ENCODE measurements at places on chromosomes 4 and X.

DNA sequence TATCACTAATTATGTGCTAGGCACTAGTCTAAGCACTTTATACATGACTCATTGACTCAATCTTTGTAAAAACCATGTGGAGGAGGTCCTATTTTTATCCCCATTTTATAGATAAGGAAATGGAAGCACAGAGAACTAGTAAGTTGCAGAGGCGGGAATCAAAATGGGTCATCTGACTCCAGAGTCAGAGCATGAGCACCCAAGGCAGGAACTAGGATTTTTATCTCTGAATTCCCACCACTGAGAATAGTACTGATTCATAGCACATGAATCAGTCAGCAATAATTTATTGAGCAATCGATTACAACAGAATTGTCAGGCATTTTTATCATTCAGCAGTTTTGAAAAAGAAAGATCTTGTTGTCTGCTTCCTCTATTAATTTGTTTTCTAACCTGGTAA lies 19.3 kb downstream of the SCARB2 start:
- peak; percentile 76 for DNase-seq

GRCh38 chr4:107890779-107891178 lies 40.6 kb upstream of the CYP2U1 start:
- DNase-seq: no peak

DNA sequence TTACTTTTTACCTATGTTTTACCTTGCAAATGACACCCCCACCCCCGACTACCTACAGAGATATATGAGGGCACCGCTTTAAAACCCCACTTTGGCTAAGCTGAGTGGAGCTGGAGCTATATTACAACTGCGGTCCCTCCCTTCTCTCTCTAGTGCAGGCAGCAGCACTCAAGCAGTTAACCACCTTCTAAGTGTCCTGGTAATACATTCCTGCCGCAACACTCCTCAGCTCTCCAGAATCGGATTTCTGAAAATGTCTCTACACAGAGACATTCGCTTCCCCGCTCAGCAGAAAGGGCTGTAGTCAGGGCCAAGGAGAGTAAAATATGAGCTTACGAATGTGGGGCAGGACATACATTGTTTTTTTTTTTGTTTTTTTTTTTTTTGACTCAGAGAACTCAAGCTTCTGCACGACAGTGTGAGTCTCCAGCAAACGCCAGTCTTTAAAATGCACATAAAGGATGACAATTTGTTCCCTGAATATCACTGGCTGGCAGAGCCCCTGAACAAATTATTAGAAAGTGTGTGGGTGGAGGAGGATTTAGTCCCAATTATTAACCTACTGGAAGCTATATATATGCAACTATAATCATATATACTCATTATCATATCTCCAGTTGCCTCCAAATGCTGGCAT lies 287.0 kb upstream of the TET2 start:
- DNase-seq: no peak

GRCh38 chrX:150913511-150913910 lies 15.0 kb upstream of the CD99L2 start:
- DNase-seq: no peak

- no peak for DNase-seq
These were observed 119.3 kb upstream of the STS start for GRCh38 chrX:7028246-7028645.

DNA sequence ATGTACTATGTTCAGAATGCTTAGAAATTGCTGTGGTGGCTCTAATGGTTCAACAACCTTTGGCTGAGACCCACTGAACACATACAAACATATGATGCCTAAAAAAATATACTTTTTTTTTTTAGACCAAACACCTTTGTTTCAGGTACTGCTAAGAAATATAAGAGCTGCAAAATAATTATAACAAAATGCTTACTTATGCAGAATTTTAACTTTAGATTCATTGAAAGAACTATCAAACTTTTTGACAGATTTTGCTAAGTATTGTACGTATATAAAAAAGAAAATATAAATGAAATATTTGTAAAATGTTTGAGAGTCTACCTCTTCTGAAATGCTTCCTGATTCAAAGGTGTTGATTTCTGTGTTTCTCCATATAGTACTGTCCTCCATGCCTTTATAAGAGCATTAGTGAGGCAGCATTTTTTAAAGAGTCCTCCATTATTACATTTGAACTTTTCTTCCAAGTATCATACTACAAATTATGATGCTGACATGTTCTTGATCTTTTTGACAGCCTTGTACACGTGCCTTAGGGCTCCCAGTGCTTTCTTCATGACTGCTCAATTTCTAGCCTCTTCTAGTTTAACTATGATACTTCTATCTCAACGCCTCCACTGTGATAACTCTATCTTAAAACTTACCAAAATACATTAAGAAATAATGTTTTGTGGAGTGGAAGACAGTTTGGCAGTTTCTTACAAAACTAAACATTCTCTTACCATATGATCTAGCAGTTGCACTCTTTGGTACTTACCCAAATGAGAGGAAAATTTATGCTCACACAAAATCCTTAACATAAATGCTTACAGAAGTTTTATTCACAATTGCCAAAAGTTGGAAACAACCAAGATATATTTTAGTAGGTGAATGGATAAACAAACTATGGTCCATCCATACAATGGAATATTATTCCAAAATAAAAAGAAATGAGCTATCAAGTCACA lies 212.2 kb upstream of the MAB21L2 start:
- DNase-seq: no peak

- DNase-seq: no peak
These were observed 53.7 kb upstream of the NKX1-1 start for GRCh38 chr4:1459722-1460511.

- DNase-seq: no peak
These were observed 73.6 kb downstream of the STK32B start for GRCh38 chr4:5124876-5125275.

DNA sequence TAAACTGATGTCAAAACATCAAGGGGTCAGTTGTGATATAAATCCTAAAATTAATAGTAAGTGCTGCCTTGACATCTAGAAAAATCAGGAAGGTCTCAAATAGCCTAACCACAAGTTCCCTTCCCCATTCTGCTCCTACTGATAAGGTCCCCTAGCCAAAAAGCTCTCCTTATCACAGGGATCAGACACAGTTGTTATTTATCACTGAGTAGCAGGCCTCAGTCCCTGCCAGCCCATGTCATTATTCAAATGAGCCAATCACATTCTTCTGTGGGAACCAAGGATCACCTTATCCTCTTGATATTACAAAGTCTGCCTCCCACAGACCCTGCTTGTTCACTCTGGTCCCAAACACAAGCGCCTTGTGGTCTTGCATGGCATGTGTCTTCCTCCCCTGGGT lies 23.3 kb upstream of the TMEM255A start:
- no peak for DNase-seq

- no peak for DNase-seq
These were observed 288.6 kb downstream of the EPHA5 start for GRCh38 chr4:65381648-65382047.

GRCh38 chr4:139794158-139794954 lies 128.7 kb downstream of the MGST2 start:
- no peak for DNase-seq

- no peak for DNase-seq
These were observed 25.9 kb downstream of the SMIM31 start for GRCh38 chr4:164779811-164780216.

DNA sequence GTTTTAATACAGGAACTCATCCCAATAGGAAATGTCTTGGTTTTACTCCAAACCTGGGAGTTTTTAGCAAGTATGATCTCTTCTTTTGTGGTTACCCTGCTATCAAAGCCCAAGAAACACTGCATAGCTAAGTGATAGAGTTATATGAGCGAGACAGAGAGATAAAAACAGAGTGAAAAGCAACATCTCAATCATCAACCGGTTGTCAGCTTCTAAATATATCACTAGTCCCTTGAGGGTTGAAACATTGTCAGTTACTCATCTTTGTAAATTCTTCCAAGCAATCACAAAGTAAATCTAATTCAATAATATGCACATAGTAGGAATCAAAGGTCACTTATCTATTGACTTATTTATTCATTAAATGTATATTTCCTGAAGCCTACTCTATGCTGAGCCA lies 483.9 kb downstream of the IDS start:
- no peak for DNase-seq

DNA sequence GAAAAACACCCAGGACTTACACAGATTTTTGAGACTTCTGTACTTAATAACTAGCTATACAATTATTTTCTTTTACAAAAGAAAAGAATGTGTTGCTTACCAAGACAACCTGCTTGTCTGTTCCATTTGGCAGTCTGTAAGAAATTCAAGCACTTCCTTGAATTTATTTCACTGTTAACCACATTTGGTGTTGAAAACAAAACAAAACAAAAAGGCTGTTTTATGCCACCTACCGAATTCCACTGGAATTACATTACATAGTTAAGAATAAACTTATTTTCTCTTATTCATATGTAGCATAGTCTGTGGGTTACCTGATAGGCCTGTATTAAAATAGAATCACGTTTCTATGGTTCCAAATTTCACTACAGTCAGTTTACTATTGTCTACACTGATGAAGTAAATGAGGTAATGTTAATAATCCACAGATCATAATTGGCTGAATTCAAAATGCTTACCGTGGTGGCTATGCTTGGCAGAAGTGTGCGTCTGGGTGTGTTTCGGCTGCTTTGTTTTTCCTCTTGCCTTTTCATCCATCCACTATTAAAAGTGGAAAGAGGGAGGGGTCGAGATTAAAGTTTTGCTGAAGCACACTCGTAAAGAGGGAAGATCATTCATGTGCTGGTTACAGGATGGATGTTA lies at the start of gene TLR1:
TLR1 (minus strand) TSS at position 138 of the 642 bp plus-strand sequence. CDS start 5,960 bp downstream, outside the sequence.
- peak; percentile 30 for DNase-seq

- no peak for DNase-seq
These were observed 364.4 kb upstream of the EPHA5 start for GRCh38 chr4:66034671-66035070.

DNA sequence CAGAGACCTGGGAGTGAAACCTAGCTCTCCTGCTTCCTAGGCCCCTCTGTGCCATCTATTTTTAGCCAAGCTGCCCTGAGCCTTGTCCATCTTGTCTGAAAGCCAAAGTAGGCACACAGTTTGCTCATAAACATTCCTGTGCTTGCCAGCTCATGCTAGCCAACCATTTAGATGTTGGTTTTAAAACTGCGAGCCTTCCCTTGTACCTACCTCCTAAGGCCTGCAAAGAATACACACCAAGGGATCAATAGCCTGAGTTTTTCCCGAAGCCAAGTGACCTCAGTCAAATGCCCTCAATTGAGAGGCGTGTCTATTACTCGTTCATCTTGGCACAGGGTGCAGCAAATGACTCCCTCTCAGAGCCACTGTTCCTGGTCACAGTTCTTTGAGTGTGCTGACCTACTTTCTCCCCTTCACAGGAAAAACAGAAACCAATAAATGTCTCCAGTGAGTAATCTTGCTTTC lies 48.5 kb downstream of the ZCCHC12 start:
- no peak for DNase-seq

- DNase-seq: no peak
These were observed 80.1 kb downstream of the FAM184B start for GRCh38 chr4:17701138-17701839.

DNA sequence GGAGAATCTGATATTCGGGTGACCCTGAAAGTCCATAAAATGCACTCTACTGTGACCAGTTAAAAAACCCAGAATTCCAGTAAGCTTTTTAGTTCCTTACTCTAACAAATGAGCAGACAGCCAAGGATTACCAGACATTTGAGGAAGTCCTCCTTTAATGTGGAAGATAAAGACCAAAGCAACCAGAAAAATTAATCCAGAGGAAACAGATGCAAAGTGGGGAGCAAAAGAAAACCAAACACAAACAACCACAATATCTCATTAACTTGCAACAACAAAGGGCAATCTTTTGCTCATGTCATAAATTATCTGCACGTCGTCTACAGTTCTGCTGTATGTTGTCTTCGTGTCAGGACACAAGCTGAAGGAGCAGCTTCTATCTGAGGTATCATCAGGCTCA lies 164.4 kb downstream of the PJA1 start:
- no peak for DNase-seq

DNA sequence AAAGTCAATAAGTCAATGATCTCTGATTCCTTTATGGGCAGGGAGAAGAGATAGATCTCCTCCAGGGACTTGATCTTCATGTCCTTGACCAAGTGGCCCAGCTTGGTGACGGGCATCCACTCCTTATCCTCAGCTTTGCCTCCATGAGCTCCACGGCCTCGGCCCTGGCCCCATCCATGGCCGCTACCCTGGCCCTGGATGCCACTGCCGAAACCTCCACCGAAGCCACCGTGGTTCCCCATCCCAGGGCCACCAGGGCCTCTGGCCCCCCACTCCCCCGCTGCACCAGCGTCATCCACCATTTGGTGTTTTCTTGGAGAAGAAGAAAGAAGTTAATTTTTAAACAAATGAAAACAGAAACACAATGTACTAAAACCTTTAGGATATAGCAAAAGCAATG lies 518.1 kb downstream of the GRXCR1 start:
- no peak for DNase-seq

GRCh38 chr4:175306436-175306835 lies 388.3 kb downstream of the ADAM29 start:
- no peak for DNase-seq

- peak; percentile 71 for DNase-seq
These were observed 2320.1 kb downstream of the ARAP2 start for GRCh38 chr4:33924239-33924638.

- DNase-seq: peak; percentile 99
These were observed 1.6 kb upstream of the ASB5 start for GRCh38 chr4:176270669-176271068.

DNA sequence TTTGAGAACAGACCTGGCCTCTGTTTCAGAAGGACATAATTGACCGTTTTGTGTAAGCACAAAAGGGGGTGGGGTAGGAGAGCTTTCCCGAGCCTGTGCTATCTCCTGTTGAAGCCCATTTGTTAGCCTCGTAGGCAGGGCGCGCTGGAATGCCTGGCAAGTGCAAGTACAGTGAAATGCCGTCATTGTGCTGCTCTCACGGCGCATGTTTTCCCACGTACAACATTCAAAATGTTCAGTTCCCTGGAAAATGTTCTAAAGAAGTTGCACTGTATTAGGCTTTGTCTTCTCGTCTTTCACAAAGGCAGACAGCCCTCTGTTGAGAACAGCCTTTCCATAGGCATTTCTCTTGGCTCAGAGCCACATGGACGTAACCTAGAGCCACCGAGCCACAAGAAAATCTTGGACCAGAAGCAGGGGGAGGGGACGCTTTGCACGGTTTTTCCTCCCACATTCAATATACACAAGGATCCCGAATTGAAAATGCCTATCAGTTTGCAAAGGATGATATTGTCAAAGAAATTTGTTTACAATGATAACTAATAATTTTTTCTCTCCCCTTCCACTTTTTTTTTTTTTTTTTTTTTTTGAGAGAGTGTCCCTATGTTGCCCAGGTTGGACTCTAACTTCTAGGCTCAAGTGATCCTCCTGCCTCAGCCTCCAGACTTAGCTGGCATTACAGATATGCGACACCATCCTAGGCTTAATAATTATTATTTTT lies 54.6 kb upstream of the RAPGEF2 start:
- no peak for DNase-seq

All from RCC 7860 (cell line).